Mucosa of gallbladder (tissue), 1 donor: ENCODE measurements at places on chromosomes 2 and 18. TPM values are rescaled to one million over a fixed set of nuclear protein-coding genes. Genes with fewer than 3 reads are reported as not detected.
A peak's percentile ranks its signal among the peaks of the same experiment; 100 is the strongest.

Gene LOXL3
- 15.9 TPM for total RNA-seq

Gene ZC3H6
- total RNA-seq, result 11.3 TPM

Gene KLF7
- 32.8 TPM for total RNA-seq

Gene ANKRD30BL
- not detected for total RNA-seq

Gene USP14
- 38.5 TPM for total RNA-seq

Gene RAB6C
- 0.23 TPM for total RNA-seq

Gene IL1R2
- 2.3 TPM for total RNA-seq

Gene TWIST2
- total RNA-seq, result 5.9 TPM

Gene ID2
- total RNA-seq, result 208 TPM

Gene CFAP53
- total RNA-seq, result 1.5 TPM

DNA sequence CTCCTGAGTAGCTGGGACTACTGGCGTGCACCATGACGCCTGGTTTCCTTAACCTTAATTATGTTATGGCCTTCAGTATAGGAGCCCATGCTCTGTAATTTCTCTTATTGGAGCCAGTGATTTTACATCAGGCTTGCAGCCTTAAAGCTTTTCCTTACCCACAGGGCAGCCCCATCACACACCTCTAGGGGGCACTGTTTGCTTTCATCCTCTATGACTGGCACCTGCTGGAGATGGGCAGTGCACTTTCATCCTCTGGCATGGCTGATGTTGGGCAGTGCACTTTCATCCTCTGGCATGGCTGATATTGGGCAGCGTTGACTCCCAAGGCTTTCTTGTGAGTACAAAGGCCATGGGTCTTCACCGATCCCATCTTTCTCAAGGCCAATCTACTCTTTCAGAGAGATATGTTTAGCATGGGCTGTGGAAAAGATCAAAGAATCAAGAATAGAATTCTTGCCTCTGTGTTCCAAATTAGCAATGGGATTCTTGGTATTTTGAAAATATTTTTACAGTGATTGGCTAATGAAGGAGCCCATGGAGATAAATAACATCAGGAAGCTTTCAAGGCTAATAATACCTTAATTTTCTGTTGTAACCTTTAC is 80.7 kb upstream of the MEX3C start:
- DNase-seq, result peak; percentile 47

GRCh38 chr2:42114091-42114490 is 55.1 kb upstream of the EML4 start:
- DNase-seq, result no peak

GRCh38 chr2:3610415-3610814 is 15.5 kb downstream of the COLEC11 start:
- DNase-seq, result no peak

DNA sequence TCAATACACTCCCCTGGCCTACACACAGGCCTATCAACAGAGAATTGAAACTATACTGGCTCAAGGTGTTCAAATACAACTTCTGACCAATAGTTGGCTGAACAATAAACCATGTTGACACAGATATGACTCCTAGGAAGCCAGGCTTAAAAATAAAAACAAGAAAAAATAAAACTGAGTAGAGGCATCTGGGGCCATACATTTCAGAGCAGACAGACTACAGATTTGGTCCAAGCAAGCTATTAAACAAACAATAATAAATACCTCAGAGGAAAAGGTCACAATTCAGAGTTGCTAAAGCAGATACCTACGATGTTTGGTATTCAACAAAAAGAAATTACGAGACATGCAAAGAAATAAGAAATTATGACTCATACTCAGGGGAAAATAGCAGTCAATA is 132.8 kb upstream of the ACVR2A start:
- DNase-seq, result no peak

DNA sequence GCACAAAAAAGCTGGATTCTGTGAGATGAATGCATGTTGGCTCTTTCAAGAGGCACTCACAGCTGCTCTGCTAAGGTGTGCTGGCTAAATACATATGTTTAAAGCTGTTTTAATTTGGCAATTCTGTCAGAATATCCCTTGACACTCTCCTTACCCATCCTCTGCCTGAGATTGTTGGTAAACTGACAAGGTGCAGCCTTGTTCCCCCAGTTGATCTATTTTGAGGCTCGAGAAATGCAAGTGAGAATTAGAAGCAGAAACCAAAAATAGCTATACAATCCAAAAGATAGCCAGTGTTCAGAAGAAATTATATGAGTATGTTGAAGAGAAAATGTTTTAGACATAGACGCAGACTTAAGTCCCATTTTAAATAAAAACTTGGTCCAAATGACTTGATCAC is 971.7 kb upstream of the GYPC start:
- DNase-seq, result no peak

DNA sequence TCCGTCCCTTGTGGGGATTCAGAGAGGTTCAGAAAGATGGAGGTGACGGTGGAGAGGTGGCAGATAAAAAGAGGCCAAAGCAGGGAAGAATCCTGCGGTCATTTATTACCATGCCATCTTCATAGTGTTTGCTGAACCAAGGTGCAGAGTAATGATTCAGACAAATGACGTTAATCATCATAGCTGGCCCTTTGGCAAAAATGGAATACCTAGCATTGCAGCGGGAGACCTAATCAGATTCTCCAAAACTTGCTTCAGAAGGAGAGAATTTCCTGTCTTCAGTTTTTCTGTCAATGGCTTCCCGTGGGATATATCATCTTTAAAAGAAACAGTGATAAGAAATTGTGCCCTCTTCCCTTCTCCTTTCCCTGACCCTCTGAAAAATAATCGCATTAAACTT is 175.4 kb downstream of the PTGR3 start:
- DNase-seq, result no peak

GRCh38 chr2:179675435-179675834 is 186.0 kb downstream of the ZNF385B start:
- DNase-seq, result no peak

- no peak for DNase-seq
Measured at GRCh38 chr2:212076456-212076855, 462.1 kb downstream of the ERBB4 start.

- no peak for DNase-seq
Measured at GRCh38 chr18:6079406-6079805, 184.1 kb upstream of the TMEM200C start.

- DNase-seq, result no peak
Measured at GRCh38 chr2:236352761-236353593, 88.8 kb upstream of the ASB18 start.

GRCh38 chr2:88614497-88615157 is 12.6 kb downstream of the EIF2AK3 start:
- DNase-seq, result no peak

- DNase-seq, result no peak
Measured at GRCh38 chr2:59925321-59925720, 628.1 kb downstream of the BCL11A start.
